ENCODE measurements at places on chromosomes 7 and 10. TPM values are rescaled to one million over a fixed set of nuclear protein-coding genes. Genes with fewer than 3 reads are reported as not detected.

- no peak for DNase-seq
These were observed 59.6 kb upstream of the CELF2 start for GRCh38 chr10:10958041-10958440.

Gene BLVRA
- total RNA-seq = 47.1 TPM

Gene C7orf57
- 0.34 TPM for total RNA-seq

Gene FZD8
- 18.7 TPM for total RNA-seq

Gene ATXN7L1
- total RNA-seq = 3.1 TPM

Gene ASB10
- total RNA-seq = not detected

GRCh38 chr7:69114374-69114773, 483.9 kb upstream of the AUTS2 start:
- no peak for DNase-seq

- DNase-seq = no peak
These were observed 56.0 kb upstream of the BAIAP2L1 start for GRCh38 chr7:98456866-98457265.

GRCh38 chr7:54689394-54690049, 69.5 kb downstream of the SEC61G start:
- no peak for DNase-seq

DNA sequence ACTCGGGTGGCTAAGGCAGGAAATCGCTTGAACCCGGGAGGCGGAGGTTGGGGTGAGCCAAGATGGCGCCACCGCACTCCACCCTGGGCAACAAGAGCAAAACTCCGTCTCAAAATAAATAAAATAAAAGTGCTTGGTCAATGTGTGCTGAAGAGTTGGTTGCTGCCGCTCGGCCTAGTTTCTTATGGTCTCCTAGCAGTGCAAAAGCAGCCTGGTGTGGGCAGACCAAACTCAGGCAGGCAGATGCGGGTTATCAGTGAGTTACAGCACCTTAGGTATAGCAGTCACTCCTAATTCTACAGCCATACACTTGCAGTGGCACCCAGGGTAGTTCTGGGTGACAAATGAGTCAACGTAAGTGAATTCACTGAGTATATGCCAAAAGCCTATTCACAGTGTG, 22.6 kb downstream of the HSPB1 start:
- no peak for DNase-seq

Gene DTX2
- total RNA-seq = 26.6 TPM

DNA sequence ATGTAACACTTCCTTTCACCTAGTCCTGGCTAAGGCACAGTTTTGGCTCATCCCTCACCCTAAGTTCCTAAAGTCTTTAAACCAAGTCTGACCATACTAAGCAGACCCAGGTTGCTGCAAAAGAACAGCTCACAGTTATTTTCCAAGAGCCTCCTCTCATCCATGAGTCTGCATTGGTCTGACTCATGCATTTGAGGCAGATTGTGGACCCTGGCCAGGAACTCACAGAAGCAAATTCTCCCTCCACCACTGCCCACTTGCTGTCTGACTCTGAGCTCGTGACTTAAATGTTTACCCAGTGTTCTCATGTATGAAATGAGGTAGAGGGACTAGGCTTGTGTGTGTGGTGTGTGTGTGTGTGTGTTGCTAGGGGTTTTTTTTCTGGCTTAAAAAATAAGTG, 1272.8 kb downstream of the TYW1 start:
- DNase-seq = peak; percentile 92

- no peak for DNase-seq
These were observed 98.4 kb upstream of the HABP2 start for GRCh38 chr10:113454341-113455061.

Gene KIF5B
- total RNA-seq = 149 TPM

- no peak for DNase-seq
These were observed 65.9 kb downstream of the AUTS2 start for GRCh38 chr7:69663911-69664832.

DNA sequence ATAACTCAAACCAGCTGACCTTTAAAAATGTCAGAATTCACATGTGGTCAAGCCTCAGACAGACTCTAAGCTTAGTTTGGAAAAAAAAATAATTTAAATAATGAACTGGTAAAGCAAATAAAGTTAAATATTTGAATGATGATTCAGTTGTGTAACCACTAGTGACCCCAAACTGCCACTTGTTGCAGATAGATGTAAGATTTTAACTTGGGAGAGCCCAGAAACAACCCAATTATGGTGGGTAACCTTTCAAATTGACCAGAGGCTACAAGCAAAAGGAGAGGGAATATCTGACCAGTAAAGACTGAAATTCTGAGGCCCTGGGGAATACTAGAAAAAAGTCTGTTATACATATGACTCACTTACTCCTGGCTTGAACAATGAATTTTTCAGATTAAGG, 268.1 kb downstream of the HPSE2 start:
- DNase-seq = no peak

DNA sequence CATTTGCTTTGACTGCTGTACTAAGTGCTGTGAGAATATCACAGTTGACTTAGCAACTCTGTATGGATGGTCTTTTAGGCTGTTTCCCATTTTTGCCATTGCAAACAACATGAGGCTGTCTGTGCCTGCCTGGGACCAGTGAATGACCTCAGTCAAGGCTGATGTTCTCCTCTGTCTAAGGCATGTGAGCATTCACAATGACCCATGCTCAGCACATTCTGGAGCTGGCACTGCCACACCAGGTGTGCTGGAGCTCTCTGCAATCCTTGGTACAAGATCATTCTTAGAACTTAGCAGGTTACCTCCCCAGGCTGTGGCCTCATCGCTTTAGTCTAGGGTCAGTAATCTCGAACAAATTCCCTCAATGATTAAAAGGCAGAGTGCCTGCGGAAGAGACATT, 61.9 kb downstream of the SH3PXD2A start:
- no peak for DNase-seq

GRCh38 chr10:34135515-34135914, 679.6 kb downstream of the PARD3 start:
- no peak for DNase-seq

- peak; percentile 42 for DNase-seq
These were observed 78.5 kb downstream of the OAT start for GRCh38 chr10:124340033-124340760.

Gene ORAI2
- 56.2 TPM for total RNA-seq

- no peak for DNase-seq
These were observed 161.2 kb downstream of the CAMK1D start for GRCh38 chr10:12510501-12510941.
